ENCODE measurements at places on chromosomes 2 and 18. TPM values are rescaled to one million over a fixed set of nuclear protein-coding genes. Genes with fewer than 3 reads are reported as not detected.

- no peaks in the 10 kb centered on the region for H3K36me3 ChIP-seq
- H3K4me1 ChIP-seq: no peaks in the 10 kb centered on the region
- H3K4me3 ChIP-seq: no peak overlapping the region
- no peak for DNase-seq
- no peak overlapping the region for H3K27ac ChIP-seq
Observed at GRCh38 chr18:13375302-13376255, 157.0 kb downstream of the LDLRAD4 start.

DNA sequence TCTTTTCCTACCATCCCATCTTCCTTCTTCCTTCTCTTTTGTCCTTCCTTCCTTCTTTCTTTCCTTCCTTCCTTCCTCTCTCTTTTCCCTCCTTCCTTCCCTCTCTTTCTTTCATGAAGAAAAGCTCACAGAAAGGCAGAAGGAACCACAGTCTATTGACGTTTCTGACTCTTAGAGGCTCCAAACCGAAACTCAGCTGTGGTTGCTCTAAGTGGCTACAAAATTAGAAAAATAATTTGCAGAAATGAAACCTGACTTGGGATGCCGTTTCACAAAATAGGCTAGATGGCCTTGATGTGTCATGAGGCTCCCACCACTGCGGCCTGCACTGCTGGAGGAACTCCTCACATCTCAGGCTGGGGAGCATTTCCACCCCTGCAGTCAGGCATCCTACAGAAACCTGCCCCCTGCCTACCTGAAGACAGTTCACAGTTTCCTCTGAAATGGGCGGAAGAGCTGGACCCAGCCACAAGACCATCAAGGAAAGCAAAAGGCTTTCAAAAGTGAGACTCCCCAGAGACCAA is 165.6 kb downstream of the SMAD7 start:
- H3K36me3 ChIP-seq: no peaks in the 10 kb centered on the region
- H3K27ac ChIP-seq: no peak overlapping the region
- DNase-seq: no peak
- H3K27me3 ChIP-seq: no peaks in the 10 kb centered on the region
- peaks cover 70% of the 10 kb centered on the region for H3K4me1 ChIP-seq

ACTR3 gene
- polyA plus RNA-seq: 148 TPM

DNA sequence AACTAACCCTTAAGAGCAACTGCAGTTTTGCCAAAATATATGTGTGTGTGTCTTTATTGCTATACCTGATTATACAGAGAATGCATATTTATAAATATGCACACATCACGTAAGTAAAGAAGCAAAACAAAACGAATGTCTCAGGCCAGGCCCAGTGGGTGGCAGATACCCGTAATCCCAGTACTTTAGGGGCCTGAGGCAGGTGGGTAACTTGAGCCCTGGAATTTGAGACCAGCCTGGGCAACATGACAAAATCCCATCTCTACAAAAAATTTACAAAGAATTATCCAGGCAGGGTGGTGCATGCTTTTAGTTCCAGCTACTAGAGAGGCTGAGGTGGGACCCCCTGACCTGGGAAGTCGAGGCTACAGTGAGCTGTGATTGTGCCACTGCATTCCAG is 745.3 kb downstream of the SATB2 start:
- H3K4me1 ChIP-seq: peaks cover 3% of the 10 kb centered on the region
- H3K27me3 ChIP-seq: no peaks in the 10 kb centered on the region
- no peak overlapping the region for H3K4me3 ChIP-seq

Measured in large intestine (tissue), 12 donors.